ENCODE measurements at places on chromosomes 5 and 9.

GRCh38 chr9:75422944-75423522 lies 334.7 kb downstream of the OSTF1 start:
- DNase-seq = no peak

DNA sequence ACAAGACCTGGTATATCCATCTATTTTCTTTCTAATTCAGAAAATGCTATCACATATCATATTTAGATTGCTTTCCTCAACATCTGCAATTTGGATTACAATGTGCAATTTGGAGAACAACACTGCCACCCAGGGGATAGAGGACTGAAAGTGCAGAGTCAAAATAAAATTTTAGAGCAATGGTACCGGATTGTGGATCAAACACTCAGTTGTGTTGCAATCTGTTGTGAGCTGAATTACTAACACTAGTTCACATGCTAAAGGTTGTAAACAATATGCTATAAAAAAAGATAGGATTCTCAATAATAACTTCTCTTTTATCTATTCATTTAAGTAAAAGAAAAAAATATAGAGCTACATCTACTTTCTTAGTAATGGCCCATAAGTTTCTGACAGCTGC lies 11.9 kb upstream of the SRFBP1 start:
- no peak for DNase-seq

- no peak for DNase-seq
Observed at GRCh38 chr5:36875790-36876298, 725 bp upstream of the NIPBL start.

- no peak for DNase-seq
Observed at GRCh38 chr5:21689587-21689986, 1163.6 kb downstream of the CDH12 start.

GRCh38 chr9:13479096-13479495 lies 199.6 kb upstream of the MPDZ start:
- no peak for DNase-seq

- no peak for DNase-seq
Observed at GRCh38 chr9:129698254-129698757, 32.9 kb downstream of the PRRX2 start.

- no peak for DNase-seq
Observed at GRCh38 chr5:177966839-177967166, 29.2 kb downstream of the PROP1 start.

- no peak for DNase-seq
Observed at GRCh38 chr5:165232509-165233028, 1727.2 kb downstream of the MAT2B start.

DNA sequence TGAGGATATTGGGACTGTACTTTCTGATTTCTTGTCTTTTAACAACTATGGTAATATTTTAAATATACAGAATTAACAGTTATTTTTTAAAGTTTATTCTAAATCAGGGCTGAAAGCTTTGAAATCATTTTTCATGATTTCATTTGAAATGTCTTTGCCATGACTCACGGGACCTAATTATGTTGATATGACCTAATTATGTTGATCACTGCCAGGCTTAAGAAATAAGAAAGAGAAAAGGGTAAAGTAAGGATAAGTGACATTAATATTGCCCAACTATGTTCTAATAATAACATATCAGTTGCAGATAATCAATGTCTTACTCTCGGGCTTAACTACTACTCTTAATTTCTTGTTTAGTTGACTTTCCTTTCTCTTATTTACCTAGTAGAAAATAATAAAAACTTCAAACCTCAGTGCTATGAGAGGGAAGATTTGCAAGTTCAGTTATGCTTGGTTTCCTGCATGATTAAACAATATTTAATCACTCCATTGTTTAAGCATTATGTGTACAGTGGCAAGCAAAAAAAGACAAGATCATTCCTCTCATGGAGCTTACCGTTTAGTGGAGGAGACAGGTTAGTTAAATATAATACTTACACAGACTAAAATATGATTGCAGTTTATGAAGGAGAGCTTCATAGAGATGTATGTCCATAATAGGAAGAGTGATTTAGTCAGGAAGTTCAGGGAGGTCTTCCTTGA lies 67.0 kb upstream of the EIF4EBP3 start:
- DNase-seq = no peak

GRCh38 chr5:78899922-78900362 lies 85.2 kb downstream of the ARSB start:
- no peak for DNase-seq

DNA sequence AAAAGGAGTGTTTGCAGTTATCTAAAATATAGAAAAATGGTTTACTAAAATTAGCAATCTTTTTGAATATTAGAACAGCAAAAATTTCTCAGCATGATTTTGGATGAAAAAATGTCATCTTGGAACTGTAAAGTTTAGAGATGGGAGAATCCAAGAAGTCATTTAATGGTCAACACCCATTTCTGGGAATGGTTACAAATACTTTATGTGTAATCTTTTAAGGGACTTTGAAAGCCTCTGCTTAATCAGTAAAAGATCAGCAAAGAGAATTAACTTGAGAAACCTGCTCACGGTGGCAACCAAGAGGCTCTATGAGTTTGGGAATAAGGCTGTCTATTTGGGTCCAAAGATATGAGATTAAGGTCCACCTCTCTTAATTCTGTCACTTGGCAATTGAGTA lies 13.0 kb downstream of the C1QTNF3 start:
- no peak for DNase-seq

GRCh38 chr5:41510176-41510831 lies at the start of gene PLCXD3:
TSS of gene PLCXD3 (minus strand) at chr5:41510601. CDS start at chr5:41510526, 75 bp downstream.
- DNase-seq = no peak

- DNase-seq = no peak
Observed at GRCh38 chr5:11973469-11973868, 69.2 kb upstream of the CTNND2 start.

GRCh38 chr5:95846554-95847260 lies 24.2 kb upstream of the GLRX start:
- DNase-seq = no peak

- DNase-seq = no peak
Observed at GRCh38 chr9:136734837-136735496, 7.8 kb downstream of the LCN10 start.

All from Panc1 (cell line).